ENCODE measurements at places on chromosomes 12 and 14.

- no peak for DNase-seq
Measured at GRCh38 chr12:21677622-21678277, 20.1 kb upstream of the LDHB start.

- peak; percentile 98 for DNase-seq
Measured at GRCh38 chr12:102961466-102961855, 4.0 kb downstream of the ASCL1 start.

GRCh38 chr14:39113685-39114072, 444 bp upstream of the GEMIN2 start:
- no peak for DNase-seq

DNA sequence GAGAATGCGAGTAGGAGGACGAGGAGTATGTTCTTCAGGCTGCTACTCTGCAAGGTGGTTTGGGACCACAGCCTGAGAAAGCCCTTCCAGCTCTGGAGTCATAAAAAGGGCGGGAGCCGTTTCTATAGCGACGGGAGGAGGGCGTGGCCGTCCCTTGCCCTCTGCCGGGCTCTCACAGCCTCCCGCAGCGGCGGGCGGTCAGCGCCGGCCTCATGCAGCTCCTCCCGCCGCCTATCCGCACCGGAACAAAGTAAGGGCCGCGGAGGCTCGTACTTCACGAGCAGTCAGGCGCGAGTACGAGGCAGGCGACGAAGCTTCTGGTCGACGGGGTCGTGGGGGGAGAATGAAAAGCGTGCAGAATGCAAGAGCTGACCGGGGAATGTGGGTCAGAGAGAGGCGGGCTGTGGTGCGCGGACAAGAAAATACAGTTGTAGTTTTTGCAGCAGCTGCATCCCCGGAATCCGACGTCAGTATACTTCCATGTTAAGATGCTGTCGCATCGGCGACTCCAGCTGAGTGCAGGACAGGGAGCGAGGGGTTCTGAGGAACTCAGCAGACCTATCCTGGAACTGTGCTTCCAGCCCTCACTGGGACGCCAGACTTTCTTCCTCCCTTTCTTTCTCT, at the start of gene DYRK4:
TSS of gene DYRK4 (plus strand) at position 175 of the 624 bp plus-strand sequence. CDS start at position 213, 38 bp downstream.
- peak; percentile 86 for DNase-seq

- DNase-seq, result no peak
Measured at GRCh38 chr12:80924437-80924836, 13.3 kb downstream of the LIN7A start.

DNA sequence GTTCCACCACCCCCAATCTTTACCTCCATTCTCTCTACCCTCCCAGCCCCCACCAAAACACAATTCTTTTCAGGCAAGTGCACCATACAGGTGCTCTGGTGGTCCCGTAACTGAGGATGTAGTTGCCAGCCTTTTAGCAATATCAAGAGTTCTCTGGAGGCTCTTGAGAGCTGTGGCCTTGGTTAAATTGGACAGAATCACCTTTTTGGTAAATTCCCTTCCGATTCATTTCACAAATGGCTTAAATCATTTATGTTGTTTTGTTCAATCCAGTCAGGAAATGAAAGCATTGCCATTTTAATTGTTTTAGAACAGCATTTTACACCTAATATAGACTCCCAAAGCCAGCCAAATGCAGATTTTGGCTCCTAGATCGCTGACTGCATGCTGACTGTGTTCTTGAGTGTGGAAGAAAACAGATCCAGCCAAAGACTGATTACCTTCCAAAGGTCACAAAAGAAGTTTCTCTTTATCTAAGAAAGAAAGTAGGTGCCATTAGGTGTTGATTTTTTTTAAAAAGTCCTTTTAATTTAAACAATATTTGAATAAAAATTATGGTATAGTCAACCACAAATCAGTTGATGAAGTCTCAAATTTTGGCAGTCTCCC, 25.6 kb downstream of the CRADD start:
- DNase-seq, result no peak

DNA sequence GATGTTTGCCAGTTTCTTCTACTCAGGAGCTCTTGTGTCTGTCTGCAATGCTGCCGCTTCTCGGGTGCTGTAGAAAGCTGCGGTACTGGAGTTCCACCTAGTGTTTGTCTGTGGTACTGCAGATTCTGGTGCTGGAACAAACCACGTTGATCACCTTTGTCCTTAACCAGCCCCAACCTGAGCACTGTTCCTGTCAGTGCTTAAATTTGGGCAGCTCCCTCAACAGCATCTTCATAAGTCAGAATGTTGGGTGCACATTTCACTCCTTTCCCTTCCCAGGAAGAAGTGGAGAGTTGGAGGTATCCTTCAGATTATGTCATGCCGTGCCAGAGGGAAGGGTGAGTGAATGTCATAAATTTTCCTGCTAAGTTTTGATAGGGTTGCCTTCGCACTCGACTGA, 48.7 kb upstream of the LALBA start:
- peak; percentile 81 for DNase-seq

DNA sequence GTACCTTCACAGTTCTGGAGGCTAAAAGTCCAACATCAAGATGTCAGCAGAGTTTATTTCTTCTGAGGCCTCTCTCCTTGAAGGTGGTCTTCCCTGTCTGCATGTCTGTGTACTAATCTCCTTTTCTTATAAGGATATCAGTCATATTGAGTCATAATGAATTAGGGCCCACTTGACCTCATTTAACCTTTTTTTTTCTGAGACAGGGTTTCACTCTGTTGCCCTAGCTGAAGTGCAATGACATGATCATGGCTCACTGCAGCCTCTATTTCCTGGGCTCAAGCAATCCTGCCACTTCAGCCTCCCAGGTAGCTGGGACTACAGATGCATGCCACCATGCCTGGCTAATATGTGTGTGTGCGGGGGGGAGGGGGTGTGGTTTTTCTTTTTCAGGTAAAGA, 41.7 kb downstream of the PPM1H start:
- no peak for DNase-seq

- DNase-seq, result no peak
Measured at GRCh38 chr12:42987216-42987650, 397.7 kb upstream of the PRICKLE1 start.

- DNase-seq, result no peak
Measured at GRCh38 chr12:110745542-110746284, 3.0 kb upstream of the PPP1CC start.

GRCh38 chr12:91094032-91094662, 17.1 kb downstream of the LUM start:
- no peak for DNase-seq

GRCh38 chr12:24075650-24076049, 126.2 kb upstream of the SOX5 start:
- DNase-seq, result no peak

GRCh38 chr12:110068654-110069053, 20.3 kb upstream of the C12orf76 start:
- no peak for DNase-seq

- no peak for DNase-seq
Measured at GRCh38 chr14:95660651-95661515, 25.3 kb upstream of the TCL1B start.

- DNase-seq, result peak; percentile 83
Measured at GRCh38 chr12:57456145-57456700, 1.1 kb downstream of the INHBE start.

DNA sequence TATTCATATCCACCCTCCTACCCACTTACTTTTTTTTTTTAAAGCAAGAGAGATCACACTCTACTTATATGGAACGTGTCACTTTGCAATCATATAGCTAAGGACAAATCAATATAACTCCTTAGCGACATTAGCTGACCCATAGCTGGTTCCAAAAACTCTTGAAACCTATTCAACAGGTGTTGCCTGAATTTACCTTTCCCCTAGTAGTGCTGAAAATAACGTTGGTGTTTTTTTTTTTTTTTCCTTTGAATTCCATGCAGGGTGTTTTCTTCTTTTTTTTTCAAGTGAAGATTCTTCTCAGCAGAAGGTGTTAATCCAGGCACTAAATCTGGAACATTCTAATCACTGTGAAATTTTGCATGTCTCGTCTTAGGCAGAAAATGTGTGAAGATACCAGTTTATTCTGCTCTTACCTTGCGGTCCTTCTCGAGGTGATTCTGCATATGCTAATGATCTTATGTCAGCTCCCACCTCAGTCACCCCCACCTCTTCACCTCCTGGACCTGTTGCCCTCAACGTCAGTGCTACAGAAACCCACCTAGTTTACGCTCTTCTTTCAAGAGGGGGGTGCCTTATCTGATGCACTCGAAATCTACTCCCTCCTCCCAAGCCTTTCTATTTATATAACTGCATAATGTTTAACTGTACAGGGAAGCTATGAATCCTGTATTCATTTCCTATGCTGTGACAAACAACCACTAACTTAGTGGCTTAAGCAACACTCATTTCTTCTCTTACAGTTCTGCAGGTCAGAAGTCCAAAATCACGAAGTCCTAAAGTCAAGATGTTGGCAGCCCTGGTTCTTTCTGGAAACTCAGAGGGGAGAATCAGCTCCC, 7.1 kb upstream of the VPS37B start:
- DNase-seq, result no peak

- no peak for DNase-seq
Measured at GRCh38 chr12:31728289-31728916, 418 bp downstream of the AMN1 start.

GRCh38 chr12:12474931-12475795, 87.5 kb downstream of the DUSP16 start:
- DNase-seq, result no peak

GRCh38 chr14:92259613-92260357, 63.2 kb upstream of the SLC24A4 start:
- no peak for DNase-seq

DNA sequence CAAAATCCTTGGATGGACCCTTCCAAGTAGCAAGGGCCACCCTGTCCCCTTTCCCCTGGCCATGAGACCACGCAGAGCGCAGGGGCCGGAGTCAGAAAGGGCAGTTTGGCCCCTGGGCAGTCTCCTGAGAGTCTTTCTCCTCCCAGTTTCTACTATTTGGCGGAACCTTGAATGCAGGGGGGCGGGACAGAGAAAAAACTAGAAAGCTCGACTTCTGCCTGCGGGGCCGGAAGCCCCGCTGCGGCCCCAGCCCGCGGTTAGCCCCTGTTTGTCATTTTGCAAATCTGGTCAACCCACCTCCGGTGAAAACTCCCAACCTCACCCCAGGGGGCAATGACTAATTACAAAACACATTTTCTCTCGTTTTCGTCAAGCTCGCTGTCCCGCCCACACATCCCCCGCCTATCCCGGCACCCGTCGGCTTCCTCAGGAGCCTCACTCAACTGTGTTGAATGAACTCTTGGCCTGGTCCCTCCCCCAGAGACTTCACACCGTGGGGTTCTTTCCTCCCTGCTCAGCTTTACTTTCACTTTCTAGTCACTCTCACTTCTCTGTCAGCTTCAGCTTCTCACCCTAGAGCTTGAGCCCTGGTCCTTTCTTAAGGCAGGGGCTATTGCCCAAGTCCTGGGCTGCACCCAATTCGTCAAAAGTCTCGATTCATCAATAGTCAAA, 66.7 kb downstream of the IRF2BPL start:
- DNase-seq, result peak; percentile 76

- no peak for DNase-seq
Measured at GRCh38 chr12:11734580-11735180, 85.2 kb downstream of the ETV6 start.

DNA sequence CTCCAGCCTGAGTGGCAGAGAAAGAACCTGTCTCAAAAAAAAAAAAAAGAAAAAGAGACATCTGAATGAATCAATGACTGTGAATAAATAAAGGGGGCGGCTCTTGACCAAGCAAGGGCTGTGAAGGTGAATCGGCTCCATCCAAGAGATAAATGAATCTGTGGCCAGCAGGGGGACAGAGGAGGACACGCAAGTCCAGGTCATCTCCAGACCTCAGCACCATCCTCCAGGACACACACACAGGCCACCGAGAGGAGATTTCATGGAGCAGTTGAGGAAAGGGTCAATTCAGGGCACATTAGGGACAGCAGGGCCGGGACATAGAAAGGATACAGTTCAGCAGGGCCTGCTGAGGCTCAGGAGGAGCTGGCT, 21.6 kb downstream of the TRPV4 start:
- DNase-seq, result no peak

DNA sequence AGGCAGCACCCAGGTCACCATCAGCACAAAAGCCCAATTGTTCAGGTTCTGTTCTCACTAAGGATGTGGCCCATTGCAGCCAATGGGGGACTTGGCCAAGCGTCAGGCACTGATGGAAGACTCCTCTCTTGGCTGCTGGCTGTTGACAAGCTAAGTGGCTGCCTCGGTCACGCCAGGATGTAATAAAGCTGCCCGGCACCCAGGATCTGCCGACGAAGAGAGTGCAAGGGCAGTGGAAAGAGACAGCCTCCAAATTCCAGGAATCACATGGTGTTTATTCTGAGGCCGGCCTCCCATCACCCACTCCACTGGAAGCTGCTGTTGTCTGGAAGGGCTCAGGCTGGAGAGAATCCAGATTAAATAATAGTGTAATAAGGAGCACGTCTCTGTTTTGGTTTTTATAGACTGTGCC, 451.8 kb upstream of the TBX3 start:
- DNase-seq, result peak; percentile 91

- DNase-seq, result no peak
Measured at GRCh38 chr12:51812871-51813270, 35.6 kb downstream of the FIGNL2 start.

GRCh38 chr12:53465679-53466078, 13.8 kb downstream of the PCBP2 start:
- no peak for DNase-seq

DNA sequence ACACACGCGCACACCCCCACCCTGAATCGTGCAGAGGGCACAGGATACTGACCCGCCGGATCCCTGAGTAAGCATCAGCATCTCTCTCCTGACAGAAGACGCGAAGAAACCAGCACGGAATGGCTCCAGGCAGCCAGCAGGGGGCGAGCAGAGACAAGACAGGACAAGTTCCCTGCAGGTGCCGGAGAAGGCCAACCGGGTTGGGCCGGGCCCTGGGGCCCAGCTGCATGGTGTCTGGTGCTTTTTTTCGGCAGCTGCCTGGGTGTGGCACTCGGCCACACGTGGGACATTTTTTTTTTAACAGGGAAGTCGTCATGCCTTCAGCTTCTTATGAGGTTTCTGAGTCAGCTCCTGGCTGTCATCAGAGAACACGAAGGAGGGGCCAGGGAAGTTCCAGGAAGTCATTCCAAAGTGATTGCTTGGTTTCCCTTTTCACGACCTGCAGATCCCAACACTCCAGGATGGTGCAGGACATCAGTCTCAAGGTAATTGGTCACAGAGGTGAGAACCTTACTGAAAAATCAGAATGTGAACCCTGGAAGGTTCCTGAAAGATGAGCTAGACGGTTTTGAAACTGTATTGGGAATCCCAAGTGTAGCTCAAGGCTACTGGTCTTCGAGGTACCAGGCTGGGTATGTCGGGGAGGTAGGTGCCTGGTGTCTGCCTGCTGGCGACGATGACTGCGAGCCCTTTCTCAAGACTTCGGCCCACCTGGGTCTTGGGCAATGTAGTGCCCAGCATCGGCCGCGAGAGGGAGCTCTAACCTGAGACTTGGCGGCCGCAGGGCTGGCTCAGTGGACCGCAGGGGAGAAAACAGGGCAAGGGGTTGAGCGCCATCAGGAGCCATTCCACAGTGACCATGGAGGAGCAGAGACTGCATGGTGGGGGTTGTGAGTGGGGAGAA, 190.8 kb upstream of the PRMT8 start:
- DNase-seq, result peak; percentile 82
